ENCODE measurements at places on chromosomes 13 and 19.

- DNase-seq = no peak
Observed at GRCh38 chr19:9971166-9971897, 35.0 kb upstream of the OLFM2 start.

DNA sequence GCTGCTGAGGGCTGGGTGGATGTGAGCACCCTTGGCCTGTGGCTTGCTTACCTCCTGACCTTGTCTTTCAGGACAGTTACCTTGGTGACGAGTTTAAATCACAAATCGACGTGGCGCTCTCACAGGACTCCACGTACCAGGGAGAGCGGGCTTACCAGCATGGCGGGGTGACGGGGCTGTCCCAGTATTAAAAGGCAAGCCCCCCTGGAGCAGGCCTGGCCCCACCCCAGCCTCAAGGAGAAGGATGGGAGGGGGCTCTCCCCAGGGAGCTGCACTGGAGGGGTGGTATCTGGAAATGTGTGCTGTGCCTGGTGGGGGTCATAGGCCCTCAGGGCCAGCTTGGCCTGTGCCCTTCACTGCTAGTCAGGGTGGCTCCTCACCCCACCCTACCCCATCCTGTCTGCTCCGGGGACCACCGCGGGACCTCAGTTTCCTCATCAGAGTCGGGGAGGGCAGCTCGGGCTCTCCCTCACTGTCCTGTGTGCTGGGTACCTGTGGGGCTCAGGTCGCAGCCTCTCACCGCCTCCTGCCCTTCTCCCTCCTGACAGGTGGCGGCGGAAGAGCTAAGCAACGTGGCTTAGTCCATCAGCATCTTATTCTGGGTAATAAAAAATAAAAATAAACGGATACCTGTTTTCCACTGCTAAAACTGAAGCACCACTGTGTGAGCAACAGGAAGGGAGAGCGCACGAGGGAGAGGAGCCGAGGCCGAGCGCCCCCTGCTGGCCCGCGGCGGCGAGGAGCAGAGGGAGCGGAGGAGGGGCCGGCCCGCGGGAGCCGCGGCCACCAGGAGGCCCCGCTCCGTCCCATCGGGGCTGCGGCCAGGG is 29.8 kb downstream of the CERS1 start:
- peak; percentile 34 for DNase-seq

DNA sequence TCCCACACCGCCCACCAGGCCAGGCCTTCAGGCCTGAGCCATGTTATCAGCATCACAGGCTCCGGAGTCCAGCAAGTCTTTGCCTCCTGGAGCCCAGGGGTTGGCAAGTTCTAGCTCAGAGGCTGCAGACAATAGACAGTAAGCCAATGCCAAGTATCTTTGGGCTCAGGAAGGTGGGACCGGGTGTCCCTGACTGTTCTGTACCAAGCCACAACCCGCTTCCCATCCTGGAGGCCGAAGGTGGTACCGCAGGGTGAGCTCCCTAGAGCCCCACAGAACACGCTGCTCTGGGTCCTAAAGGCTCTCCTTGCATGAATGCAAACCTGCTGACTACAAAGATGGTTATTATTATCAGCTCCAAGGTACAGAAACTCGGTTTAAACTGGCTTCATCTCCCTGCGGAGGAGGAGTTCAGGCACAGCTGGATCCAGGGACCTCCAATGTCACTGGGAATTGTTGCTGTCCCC is 5.5 kb upstream of the FSTL3 start:
- no peak for DNase-seq

- no peak for DNase-seq
Observed at GRCh38 chr19:34666200-34666957, 10.6 kb downstream of the SCGB2B2 start.

DNA sequence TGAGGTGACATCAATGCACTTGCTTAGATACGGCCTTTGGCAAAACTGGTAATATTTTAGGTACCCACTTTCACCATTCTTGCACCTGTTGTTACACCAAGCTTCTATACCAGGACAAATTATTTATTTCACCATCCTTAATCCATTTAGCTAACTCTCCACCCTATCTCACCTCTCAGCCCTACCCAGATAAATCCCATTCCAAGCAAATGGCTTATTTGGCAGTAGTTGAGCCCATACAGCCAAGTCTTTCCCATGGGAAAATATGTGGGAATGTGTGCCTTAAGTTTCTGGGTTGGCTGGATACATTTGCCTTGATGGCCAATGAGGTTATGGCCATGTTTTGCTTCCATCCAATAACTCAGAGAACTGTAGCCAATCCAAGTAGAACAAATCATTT is 551.9 kb downstream of the GPC6 start:
- DNase-seq = no peak

Measured in amygdala (tissue), 56 donors.